Amniotic stem cell (primary cell): ENCODE measurements at places on chromosomes 11 and 22.

DNA sequence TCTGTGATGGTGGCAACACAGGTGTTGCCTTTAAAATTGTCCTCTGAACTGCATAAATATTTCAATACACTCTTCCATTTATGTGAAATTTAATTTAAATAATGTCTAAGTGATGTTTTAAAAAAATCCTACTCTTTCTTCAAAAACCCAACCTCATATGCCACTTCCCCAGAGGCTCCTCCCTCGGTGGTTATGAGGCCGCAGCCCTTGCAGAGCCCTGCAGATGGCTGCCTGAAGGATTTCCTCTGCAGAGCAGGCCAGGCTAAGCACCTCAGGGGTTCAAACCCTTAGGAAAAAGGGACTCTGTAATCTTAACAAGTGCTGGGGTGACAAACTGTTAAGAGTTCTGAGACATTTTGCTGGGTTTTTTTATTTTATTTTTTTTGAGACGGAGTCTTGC lies 25.2 kb downstream of the MORC2 start:
- DNase-seq, result no peak

DNA sequence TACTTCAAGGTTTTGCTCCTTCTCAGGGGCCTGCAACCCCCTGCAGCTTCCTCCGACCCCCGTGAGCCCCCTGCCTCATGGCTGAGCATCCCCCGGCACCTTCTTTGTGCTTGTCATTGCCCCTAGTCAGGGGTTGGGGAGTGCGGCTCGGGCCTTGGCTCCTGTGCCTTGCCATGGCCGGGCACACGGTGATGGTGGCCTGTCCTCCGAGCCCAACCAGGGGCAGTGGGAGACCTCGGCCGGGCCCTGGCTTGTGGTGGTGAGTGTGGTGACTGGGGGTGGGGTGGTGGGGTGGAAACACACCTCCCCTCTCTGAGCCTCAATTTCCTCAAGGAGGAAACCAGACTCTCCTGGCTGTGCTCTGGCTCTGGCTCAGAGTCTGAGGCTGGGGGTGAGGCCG lies 1.5 kb upstream of the MRGPRG start:
- DNase-seq, result no peak

DNA sequence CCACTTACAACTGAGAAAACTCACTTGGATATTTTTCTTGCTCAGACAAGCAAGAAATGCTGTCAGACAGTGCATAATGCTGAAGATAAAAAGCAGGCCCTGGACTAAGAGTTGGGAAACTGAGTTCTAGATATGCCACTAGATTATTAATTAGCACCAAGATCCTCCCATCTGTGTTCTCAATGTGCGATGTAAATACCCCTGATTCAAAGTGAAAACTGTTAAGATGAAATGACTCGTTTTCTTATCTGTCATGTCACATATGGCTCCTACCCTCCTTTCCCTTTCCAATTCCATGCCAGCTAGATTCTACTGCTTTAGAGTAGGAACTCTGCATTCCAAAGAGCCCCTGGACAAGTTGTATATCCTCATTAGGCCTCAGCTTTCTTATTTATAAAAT lies 88.9 kb upstream of the CLNS1A start:
- no peak for DNase-seq

- DNase-seq, result no peak
Observed at GRCh38 chr22:42436404-42436803, 4.2 kb upstream of the NFAM1 start.
